ENCODE measurements at places on chromosomes 6 and 20.

GRCh38 chr6:29758761-29759160 lies 35.5 kb downstream of the HLA-F start:
- DNase-seq = no peak

DNA sequence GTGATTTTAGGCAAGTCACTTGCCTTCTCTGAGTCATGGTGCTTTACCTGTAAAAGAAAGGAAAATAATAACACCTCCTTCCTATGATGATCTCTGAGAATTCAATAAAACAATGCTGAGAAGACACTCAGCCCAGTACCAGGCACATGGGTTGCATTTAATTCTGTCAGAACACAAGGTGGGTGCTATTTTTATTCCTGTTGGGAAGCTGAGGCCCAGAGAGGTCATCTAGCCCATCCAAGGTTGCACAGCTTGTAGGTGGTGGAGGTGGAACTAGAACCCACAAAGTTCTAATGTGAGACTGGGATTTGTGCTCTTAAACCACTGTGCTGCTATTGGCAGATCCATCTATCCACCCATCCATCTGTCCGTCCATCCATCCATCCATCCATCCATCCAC lies 39.6 kb upstream of the PTGIS start:
- no peak for DNase-seq

DNA sequence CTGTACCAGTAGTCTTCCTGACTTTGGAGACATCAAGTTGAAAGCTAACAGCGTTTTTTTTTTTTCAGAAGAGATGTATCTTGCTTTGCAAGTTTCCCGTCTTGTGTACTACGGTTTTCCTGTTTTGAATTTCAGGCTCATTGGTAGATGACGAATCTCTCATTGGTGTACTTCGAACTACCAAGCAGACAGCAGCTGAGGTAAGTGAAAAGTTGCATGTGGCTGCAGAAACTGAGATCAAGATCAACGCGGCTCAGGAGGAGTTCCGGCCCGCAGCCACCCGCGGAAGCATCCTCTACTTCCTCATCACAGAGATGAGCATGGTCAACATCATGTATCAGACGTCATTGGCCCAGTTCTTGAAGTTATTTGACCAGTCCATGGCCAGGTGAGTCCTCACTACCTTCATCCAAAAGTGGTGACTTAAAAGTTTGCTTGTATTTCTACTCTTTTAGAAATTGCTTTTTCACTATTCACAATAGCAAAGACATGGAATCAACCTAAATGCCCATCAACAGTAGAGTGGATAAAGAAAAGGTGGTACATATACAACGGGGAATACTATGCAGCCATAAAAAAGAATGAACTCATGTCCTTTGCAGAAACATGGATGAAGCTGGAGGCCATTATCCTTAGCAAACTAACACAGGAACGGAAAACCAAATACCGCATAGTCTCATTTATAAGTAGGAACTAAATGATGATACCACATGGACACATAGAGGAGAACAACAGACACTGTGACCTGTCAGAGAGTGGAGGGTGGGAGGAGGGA lies 110.6 kb upstream of the GLP1R start:
- DNase-seq = no peak

GRCh38 chr6:161554883-161555282 lies 281.0 kb upstream of the AGPAT4 start:
- no peak for DNase-seq

DNA sequence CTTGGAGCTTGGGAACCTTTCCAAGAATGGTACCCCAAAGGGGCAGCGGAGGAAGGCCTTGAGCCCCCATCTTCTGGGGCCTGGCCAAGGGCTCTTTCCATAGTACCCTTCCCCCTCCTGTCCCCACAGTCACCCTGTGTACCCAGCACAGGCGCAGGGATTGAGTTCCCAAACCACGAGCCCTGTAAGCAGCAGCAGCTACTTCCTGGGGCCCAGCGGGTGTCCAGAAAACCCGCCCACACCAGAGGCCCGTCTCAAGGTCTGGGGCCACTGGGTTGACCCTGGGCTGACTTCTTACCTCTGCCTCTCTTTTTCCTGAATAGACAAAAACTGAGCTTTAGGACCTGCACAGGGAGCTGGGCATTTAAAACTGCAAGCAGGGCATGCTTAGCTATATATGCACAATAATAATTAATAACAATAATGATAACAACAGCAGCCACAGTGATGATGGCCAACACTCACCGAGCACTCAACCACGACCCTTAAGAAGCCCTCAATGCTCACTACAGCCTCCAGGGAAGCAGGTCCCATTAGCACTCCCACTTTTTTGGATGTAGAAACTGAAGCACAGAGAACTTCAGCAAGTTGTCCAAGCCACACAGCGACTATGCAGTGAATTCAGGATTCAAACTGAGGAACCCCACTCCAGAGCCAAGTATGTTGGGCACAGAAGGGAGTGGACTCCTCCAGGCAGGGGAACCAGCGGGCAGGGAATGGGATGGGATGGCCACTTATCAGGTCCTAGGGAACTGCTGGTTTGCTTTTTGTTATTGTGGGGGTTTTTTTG lies 14.5 kb downstream of the NOL4L start:
- DNase-seq = peak; percentile 9

GRCh38 chr6:84224251-84224650 lies 3.2 kb downstream of the CEP162 start:
- peak; percentile 40 for DNase-seq

DNA sequence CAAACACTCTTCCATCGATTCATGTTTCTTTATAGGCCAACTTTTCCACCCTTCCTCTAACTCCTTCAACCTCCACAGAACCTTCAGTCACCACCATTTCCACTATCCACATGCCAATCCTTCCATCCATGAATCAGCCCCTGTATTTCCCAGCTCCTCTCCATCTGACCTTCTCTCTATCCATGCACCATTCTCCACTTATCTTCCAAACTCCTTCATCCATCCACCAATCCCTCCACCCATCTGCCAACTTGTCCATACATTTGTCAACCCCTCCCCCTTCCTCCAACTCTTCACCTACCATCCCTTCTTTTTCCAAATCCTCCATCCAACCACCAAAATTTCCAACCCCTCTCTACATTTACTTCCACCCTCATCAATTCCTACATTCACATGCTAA lies 49.9 kb downstream of the MAFB start:
- no peak for DNase-seq

GRCh38 chr6:110826236-110827129 lies 11.2 kb upstream of the CDK19 start:
- peak; percentile 55 for DNase-seq

GRCh38 chr20:33940666-33941065 lies 53.0 kb upstream of the RALY start:
- no peak for DNase-seq

DNA sequence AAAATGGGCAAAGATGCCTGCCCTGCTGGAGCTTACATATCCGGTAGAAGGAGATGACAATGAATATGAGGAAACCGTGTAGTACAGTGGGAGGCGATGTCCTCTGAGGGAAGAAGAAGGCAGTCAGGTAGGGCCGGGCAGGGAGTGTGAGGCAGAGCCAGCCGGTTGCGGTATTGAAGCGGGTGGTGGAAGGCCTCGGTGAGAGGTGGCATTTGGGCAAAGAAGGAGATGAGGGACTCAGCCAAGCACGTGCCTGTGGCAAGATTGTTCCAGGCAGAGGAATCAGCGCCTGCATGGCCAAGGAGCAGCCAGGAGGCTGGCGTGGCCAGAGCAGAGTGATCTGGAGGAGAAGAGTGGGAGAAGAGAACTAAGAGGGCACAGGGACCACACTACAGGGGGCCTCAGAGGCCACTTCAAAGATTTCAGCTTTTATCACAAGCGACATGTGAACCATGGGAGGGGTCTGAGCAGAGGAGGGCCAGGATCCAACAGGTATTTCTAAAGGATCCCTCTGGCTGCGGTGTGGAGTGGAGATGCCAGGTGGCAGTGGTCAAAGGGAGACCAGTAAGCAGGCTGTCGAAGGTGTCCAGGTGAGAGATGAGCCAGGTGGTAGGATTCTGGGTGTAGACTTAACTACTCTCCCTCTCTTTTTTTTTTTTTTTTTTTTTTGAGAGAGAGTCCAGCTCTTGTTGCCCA lies 13.8 kb downstream of the MDFI start:
- DNase-seq = no peak

- no peak for DNase-seq
These were observed 10.3 kb upstream of the TAAR9 start for GRCh38 chr6:132527791-132528190.

- no peak for DNase-seq
These were observed 75.9 kb downstream of the PREX1 start for GRCh38 chr20:48751871-48752270.

GRCh38 chr6:33428966-33429749 lies 9.3 kb downstream of the SYNGAP1 start:
- DNase-seq = no peak

GRCh38 chr6:37998366-37998765 lies 178.8 kb downstream of the ZFAND3 start:
- DNase-seq = no peak

GRCh38 chr6:40803897-40804702 lies 216.9 kb upstream of the LRFN2 start:
- no peak for DNase-seq

GRCh38 chr20:1075616-1076015 lies 42.8 kb upstream of the PSMF1 start:
- no peak for DNase-seq

GRCh38 chr20:54356801-54357200 lies 118.6 kb upstream of the DOK5 start:
- no peak for DNase-seq

- no peak for DNase-seq
These were observed 57.6 kb downstream of the ZNF831 start for GRCh38 chr20:59221049-59221706.

GRCh38 chr6:1654054-1654453 lies 44.3 kb downstream of the FOXC1 start:
- no peak for DNase-seq

- DNase-seq = no peak
These were observed 443.5 kb downstream of the PREX1 start for GRCh38 chr20:48384147-48384818.

- DNase-seq = no peak
These were observed 87.5 kb downstream of the EDN3 start for GRCh38 chr20:59387891-59388290.

DNA sequence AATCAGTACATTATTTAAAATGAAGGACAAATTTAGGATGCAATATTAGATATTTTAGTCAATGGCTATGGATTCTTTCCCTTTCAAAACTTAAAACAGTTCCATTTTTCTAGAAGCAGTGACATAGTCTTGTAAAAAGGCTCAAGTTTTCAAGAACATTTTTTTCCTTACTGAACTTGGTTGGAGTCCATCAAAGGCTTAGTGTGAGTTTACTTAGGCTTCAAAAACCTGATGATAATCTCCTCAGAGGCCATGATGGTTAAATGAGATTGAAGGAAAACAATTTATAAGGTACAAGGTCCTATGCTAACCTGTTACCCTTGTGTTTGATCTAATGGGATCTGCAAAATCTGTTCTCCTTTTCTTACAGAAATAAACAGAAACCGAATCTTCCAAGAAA lies 531.8 kb downstream of the UTRN start:
- no peak for DNase-seq

GRCh38 chr6:41367700-41368099 lies 32.3 kb downstream of the NCR2 start:
- peak; percentile 58 for DNase-seq

DNA sequence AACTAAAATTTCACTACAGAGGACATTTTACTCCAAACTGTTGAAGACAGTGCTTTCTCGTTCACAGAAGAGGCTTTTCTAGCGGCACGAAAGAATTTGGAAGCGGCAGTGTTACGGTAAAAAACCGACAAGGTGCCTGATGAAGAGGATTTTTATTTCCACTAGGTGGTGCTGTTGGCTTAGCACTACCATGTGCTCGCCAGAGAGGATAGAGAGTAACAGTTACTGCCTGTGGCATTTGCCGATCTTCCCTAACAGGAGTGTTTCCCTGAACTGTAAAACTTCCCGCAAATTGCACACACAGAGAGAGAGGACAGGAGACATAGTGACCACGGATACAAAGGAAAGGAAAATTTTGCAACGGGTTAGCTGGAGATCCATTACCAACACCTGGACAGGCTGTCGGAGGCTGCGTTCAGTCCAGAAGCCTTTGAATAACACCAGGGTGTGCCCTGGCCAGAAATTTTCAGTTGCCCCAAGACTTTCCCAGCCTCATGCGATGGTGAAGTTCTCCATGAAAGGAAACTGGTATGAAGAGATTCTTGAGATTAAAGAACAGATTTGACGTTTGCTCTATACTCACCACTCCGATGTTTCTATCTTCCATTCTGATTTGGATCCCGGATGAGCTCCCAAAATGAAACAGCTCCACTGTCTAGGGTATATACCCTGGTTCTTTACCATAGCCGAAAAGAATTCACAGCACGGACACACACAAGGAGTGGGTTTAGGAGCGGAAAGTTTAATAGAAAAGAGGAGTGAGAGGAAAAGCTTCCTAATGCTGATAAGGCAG lies 48.1 kb downstream of the HLA-DPB1 start:
- DNase-seq = peak; percentile 85

DNA sequence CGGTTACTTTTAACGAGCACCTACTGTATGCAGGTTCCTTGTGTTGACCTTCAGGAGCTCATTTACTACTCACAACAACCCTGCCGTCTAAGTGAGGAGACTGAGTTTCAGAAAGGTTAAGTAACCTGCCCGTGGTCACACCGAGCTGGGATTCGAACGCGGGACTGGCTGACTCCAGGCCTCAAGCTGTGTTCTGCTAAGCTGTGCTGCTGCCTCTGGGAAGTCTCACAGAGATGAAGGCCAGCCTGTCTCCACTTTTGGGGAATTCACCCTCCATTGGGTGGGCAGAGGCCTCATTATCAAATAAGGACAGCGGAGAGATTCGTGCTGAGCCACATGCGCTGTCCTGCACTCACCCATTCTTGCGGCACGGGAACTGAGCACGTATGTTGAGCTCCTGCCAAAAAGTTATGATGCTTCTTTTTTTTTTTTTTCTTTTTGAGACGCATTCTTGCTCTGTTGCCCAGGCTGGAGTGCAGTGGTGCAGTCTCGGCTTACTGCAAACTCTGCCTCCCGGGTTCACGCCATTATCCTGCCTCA lies 25.9 kb upstream of the MYT1 start:
- no peak for DNase-seq

GRCh38 chr6:89022798-89023197 lies 57.8 kb upstream of the PNRC1 start:
- DNase-seq = no peak

- DNase-seq = no peak
These were observed 144.9 kb downstream of the LPA start for GRCh38 chr6:160519133-160519532.

- no peak for DNase-seq
These were observed 3.6 kb upstream of the DSN1 start for GRCh38 chr20:36777167-36777566.

DNA sequence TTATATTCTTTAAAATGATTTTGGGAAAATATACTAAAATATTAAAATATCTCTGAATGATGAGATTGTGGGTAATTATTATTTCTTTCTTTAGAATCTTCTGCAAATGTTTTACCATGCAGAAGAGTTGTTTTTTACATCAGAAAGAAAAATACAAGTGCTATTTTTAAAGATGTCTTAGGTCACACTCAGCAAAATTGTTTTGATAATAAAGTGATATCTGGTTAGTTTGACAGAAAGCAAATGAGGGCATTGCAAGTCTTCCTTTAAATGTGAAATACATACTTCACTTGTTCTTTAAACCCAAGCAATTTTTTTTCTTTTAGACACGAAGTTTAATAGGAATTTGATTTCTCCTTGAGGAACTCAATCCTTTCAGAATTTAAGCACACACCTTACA lies 43.6 kb upstream of the STXBP5 start:
- DNase-seq = peak; percentile 72

All from OCI-M1 (cell line).